ENCODE measurements at places on chromosomes 13 and 19.
A peak's percentile ranks its signal among the peaks of the same experiment; 100 is the strongest.

DNA sequence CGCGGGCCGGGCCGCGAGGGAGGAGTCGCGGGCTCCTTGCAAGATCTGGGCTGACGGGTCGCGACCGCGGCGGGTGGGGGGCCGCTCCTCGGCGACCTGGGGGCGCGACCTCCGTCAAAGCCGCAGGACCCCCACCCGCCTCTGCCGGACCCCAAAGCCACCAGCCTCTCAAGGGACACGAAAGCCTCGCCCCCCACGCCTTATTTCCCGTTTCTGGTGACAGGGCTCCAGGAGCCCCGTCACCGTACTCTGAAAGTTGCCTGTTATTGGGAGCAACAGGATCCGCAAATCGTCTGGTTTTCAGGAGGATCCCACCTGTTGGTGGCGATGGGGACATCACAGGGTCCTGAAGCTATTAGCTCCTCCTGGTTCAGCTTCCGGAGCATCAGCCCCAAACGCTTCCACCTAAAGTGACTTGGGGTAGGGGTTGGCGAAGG lies 530 bp downstream of the MAU2 start:
- DNase-seq, result no peak

- no peak for DNase-seq
Observed at GRCh38 chr13:96203471-96203870, 113.6 kb downstream of the HS6ST3 start.

- DNase-seq, result peak; percentile 8
Observed at GRCh38 chr13:69857183-69857821, 250.3 kb upstream of the ATXN8OS start.

DNA sequence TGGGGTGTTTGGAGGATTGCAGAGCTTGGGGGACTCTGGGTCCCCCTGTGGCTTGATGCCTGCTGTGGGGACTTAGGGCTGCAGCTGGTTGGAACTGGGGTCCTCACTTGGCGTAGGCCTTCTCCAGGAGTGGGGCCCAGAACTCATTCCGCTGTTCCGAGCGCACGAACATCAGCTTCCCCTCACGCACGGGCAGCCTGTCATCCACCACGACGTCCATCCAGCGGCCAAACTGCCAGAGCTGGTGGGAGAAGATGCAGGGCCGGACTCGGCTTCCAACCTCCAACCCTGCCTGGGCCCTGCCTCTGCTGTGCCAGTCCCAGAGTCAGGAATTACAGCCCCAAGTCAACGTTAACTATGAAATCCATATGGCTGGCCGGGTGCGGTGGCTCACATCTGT lies 2.6 kb downstream of the CAPN12 start:
- DNase-seq, result no peak

DNA sequence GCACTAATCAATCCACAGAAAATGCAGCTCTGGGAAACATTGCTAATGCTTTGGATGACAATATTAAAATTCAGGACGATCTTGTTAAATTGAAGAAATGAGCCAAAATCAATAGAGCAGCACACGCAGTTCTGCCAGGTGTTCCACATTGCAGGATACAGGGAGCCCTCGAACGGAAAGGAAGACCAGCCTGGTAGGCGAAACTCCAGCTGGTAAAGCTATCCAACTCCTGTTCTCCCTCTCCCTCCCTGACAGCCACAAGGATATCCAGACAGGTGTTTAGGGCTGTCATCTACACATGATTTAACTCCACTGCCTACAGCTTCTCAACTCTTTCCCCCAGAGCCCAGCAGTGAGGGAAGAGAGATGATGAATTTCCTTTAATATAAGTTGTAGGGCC lies 67.7 kb downstream of the EPSTI1 start:
- peak; percentile 1 for DNase-seq

- no peak for DNase-seq
Observed at GRCh38 chr19:13281567-13282291, 131.5 kb downstream of the IER2 start.

DNA sequence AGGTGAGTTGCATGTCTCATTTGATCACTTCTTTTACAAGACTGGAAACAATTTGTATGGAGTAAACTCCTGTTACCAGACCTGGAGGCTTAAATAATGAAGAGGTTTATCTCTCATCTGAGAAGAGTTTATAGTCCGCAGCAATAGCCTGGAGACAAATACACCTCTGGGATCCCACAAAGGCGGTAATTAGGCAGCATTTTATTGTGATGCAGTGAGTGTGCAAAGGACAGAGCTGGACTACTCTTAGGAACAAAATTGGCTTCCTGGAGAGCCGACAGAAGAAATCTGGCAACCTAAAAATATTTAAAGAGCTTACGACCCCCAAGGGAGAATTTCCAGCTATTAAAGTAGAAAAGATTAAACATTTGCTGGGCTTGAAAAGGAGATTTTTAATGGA lies 11.8 kb upstream of the KATNAL1 start:
- DNase-seq, result no peak

DNA sequence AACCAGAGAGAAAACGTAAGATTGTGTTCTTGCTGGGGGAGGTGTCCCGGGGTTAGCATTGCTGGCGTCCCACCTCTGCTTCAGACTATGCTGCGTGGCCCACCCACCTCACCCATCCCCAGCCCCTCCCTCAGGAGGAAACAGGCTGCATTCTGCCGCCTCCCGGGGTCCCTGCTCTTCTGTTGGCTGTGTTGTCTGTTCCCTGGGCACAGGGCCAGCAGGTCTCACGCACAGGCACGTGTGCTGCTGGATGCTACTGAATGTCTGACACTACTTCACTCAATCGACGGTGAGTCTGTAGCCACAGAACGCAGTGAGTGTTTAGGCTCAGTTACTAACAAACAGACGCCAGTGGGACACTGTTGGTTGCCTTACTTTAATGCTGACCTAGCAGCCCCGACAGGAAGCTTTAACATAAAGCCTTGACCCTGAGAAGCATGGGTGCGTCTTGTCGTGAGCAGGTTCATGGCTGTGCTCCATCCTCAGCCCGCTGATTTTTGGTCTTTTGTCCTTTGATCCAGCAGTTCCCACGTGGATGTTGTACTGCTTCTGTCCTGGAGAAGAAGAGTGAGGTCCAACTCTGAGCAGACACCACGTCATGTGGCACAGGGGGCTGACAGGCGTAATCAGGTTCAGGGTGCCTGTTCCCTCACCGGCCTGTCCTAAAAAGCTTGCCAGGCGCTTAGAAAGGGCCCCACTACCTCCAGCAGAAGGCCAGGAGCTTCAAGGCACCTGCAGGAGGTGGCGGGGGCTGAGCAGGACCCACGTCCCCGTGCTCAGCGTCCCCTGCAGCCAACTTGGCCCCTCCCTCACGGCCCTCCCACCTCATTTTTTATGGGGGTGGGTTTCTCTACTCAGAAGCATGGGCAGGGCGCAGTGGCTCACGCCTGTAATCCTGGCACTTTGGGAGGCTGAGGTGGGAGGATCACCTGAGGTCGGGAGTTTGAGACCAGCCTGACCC lies 26.0 kb downstream of the NAXD start:
- peak; percentile 57 for DNase-seq

GRCh38 chr13:109212650-109213049 lies 573.7 kb downstream of the IRS2 start:
- no peak for DNase-seq

DNA sequence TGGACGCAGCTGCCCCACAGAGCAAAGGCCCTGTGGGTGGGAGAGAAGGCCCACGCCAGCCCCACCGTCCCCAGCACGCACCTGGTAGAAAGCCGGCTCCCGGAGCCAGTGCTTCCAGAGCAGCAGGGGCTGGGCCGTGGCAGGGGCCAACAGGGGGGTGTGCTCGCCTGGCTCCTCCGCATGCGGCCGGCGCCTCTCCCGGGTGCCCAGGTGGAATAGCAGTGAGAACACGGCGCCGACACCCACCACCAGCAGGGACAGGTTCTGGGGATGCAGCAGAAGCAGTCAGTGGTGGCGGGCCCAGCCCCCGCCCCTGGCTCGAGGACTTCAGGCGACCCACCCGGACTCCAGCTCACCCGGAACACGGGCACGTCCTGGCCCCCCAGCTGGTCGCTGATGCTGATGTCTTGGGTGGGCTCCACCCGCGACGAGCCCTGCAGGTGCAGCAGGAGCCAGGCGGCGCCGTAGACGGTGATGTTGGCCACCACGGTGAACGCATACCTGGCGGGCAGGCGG lies 8.9 kb downstream of the TEKTIP1 start:
- no peak for DNase-seq

DNA sequence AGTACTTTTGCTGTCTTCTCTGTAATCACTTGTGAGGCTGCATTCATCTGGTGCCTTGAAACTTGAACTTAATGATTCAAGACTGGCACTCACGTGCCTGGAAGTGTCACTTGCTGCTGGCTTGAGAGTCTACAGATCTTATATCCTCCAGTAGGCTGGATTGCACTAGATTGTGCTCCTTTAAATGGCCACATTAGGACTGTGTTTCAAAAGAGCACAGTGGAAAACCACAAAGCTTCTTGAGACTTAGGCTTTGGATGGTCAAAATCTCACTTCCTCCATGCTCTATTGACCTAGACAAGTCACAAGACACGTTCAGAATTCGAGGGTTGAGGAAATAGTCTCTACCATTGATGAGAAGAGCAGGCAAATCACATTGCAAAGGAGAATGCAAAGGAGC lies 1278.8 kb upstream of the MIR17HG start:
- DNase-seq, result no peak

DNA sequence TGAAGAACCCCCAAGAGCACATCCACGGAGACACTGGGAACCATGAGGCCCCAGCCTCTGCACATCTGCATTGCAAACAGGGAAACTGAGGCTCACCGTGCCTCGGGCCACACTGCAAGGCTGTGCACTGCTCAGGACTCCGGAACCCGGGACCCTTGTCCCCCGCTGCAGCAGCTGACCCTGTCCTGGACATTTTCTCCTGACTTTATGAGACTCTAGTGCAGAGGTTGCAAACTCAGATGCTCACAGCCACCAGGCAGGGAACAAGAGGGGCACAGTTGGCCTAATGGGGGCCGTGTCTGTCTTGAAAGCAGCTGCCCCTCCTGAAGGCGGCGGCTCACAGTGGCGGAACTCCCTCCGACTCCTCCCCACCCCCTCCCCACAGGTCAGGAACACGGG lies 16.5 kb upstream of the IGLON5 start:
- no peak for DNase-seq

GRCh38 chr19:20103091-20103740 lies 25.4 kb downstream of the ZNF90 start:
- no peak for DNase-seq

DNA sequence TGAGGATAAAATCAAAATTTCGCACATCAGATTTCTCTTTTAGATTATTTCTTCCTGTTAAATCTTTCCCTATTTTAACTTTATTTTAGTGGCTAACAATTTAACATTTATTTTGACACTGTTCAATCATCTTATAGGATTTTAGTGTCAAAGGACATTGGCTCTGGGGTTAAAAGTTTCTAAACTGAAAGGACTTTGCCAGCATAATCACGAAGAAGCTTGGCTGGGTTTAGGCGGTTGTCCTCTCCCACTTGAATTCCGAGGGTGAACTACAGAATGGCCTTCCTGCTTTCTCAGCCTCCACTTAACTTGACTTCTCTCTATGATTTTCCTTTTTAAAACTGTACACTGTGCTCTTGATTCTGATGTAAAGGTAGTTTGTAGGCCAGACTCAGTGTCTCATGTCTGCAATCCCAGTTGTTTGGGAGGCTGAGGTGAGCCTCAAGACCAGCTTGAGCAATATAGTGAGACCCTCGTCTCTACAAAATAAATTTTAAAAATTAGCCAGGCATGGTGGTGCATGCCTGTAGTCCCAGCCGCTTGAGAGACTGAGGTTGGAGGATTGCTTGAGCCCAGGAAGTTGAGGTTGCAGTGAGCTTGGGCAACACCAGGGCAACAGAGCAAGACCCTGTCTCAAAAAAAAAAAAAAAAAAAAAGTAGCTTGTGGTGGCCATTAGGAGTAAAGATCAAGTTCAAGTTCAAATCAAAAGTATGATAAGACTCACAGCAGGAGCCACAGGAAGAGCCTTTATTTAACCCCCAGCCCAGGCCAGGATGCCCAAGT lies 54.8 kb upstream of the KATNAL1 start:
- no peak for DNase-seq

DNA sequence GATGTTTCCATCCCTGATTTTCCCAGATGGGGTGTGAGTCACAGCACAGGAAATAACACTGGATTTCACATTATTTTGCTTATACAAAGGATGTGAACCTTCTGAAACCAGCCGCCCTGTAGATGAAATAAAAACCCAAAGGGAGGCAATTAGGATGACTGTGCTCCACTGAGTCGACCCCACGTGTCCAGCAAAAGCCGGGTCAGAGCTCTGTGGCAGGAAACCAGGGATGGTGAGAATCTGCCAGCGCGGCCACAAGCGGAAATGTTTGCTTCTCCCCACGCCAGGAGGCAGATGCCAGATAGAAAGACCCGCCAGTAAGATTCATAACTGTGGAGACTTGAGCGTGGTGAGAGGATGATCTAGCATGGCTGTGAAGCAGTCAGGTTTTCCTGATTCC lies 764.4 kb downstream of the LIG4 start:
- no peak for DNase-seq

DNA sequence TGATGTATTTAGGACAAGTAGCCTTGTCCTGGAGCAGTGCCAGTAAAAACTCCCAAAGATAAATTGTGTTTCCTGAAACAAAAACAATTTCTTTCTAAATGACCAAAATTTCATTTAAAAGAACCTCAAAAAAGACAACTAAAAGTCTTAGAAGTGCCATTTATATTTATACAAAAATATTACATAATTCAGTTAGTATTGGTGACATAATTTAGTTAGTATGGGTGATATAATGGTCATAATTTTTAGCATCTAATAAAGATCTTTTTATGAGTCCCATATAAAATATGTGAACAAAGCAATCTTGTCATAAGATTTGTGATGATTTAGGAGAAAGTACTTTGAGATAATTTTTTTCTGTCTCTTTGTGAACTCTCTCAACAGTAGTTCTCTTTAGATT lies 76.0 kb downstream of the ELF1 start:
- DNase-seq, result no peak

DNA sequence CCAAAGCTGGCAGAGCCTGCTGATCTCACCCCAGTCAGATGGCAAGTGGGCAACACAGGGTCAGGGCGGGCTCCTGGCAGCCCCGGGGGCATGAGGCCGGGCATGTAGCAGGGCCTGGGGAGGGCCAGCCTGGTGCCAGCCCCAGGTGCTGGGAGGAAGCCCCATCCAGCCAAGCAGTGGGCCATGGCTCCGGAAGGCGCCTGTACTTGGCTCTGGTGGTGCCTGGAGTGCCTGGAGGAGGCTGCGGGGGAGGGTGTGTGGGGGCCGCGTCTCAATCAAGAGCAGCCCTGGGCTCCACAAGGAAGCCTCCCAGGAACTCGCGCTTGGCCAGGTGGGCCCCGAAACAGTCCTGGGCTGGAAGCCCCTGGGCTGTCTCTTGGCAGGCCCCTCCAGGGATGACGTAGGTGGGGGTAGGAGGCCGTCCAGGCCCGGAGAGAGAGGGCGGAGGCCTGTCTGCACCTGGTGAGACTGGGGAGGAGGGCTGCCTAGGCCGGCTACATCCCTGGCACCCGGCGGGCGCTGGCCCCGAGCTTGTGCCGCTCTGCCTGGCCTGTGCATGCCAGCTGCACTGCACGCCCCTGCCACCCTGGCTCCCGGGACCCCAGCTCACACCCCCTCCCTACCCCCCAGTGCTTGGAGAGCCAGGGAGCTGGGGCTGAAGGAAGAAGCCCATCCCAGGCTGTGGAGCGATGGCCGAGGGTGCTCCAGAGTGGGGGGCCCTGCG lies 45.9 kb downstream of the COMP start:
- no peak for DNase-seq

GRCh38 chr13:27110056-27110746 lies 61.4 kb downstream of the USP12 start:
- no peak for DNase-seq
